NCI-H446 treated with DMSO at 0.1 percent for 48 hours (cell line): ENCODE measurements at places on chromosomes 11 and 22.

DNA sequence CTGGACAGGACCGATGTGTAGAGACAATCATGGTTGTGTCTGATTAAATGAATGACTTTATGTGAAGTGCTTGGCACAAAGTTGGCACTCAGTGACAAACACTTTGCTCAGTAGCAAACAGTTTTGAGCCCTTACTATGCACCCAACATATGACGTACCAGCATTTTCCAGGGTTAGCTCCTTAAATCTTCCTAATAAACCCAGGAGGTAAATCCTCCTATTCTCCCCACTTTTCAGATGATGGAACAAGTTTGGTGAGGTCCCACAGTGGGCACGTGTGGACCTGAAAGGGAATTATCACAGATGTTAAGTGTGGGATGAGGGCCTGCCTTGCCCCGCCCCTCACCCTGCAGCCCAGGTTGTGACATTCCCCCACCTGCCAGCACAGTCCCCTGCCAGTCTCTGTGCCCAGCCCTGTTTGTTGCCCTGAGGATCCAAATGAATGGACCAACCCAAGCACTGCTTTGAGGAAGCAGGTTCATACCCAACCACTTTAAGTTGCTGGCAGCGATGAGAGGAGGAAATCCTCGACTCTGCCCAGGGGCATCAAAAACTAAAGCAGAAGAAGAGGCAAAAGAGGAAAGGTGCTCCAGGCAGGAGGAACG, 6.6 kb upstream of the CARD10 start:
- no peak for DNase-seq

DNA sequence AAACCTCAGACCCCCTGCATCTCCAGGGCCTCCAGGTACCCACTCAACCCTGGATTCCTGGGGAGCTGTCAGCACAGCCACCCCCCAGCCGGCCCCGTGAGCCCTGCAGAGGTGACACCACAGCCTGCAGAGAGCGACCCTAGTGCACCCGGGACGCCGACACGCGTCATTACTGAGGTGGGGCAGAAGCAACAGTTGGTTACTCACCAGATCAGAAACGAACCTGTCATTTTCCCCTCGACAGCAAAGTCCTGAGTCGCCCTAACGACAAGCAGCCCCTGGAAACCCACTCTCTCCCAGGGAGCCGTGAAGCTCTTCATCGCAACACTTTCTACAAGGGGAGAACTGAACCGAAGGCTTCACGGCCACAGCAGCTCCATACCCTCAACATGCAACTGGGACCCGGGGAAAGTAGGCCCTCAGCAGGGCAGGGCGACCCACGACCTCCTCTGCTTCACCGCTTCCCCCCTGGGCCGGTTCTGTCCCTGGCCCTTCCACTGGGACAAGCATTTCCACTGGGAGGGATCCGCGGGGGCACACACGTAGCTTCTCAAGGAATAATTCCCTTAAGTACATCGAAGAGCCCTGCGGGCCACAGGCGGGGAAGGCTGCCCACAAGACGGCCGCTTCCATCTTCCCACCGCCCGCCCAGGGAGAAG, 1.6 kb downstream of the BRD1 start:
- DNase-seq = no peak

DNA sequence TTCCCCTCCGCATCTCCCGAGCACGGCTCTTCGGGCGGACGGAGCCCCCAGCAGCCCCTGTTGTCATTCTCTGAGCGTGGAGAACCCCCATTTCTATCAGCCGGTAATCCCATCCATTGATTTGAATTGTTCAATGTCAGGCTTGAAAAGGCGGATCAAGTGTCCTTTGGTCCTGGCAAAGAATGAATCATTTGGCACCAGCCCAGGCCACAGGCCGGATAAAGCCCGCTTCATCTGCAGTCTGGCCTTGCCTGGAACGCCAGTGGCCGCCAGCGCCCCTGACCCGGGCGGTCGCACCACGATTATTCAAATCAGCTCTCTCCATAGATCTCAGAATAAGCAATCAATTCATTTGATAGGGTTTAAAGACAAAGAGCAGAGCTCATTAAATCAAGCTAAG, 188.9 kb downstream of the BRD1 start:
- DNase-seq = no peak

GRCh38 chr11:68398995-68399851, 61.3 kb upstream of the PPP6R3 start:
- peak; percentile 19 for DNase-seq

DNA sequence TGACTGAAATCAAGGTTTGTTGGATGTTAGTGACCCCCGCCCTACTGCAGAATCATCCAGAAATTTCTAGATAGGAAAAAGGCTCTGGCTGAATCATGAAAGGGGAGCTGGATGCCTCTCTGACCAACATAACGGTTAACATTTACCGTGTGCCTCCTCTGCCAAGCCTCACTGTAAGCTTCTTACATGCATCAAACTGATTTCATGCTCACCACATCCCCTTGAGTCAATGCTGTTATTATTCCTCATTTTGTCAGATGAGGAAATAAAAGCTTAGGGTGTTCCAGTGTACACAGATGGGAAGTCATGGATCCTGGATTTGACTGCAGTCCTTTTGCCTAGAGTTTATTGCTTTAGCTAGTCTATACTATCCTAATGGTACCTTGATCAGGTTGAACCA, 5.9 kb upstream of the HMOX1 start:
- no peak for DNase-seq

DNA sequence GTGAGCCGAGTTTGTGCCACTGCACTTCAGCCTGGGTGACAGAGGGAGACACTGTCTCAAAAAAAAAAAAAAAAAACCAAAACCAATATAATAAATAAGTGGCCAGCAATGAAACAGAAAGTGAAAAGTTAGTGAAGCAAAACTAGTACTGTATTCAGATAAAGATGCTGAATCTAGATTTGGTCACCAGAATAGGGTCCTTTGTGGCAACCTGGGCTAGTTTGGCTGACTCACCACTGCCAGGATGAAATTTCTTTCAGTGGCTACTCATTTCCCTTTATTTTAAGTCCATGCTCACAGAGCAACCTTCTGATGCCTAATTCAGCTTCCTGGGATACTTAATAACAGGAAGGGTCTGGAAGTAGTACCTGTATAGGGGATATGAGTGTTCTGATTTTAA, 26.0 kb downstream of the LIMK2 start:
- no peak for DNase-seq

DNA sequence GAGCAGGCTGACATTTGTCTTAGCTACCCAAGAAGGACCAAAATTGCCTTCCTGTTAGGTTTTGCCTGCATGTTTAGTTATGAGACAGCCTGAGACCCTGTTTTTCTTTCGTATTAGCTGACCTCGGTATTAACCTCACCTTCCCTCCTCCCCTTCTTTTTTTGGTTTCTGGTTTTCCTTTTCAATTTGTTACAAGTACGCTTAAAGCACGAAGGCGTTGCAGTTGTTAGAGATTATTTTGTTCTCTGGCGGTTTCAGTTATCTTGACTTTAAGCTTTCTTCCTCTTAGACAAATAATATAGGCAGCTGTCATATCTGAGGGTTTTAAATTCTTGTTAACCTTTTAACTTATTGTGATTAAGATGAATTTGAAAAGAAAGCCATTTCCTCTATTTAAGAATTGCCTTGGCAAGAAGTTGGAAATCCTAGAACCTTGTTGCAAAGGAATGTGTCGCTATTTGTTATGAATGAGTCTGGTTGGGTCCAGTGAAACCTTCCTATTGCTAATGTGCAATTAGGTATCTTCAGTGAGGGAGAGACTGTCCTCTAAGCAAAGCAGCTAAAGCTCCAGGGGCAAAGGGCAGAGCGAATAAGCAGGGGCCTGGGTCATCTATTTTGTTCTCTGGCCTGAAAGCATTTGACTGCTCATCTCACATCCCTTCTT, 45.7 kb downstream of the PACS1 start:
- no peak for DNase-seq

- DNase-seq = no peak
Measured at GRCh38 chr11:91041626-91042025, 818.8 kb upstream of the CHORDC1 start.

GRCh38 chr11:72958791-72959190, 144.6 kb downstream of the ATG16L2 start:
- no peak for DNase-seq

DNA sequence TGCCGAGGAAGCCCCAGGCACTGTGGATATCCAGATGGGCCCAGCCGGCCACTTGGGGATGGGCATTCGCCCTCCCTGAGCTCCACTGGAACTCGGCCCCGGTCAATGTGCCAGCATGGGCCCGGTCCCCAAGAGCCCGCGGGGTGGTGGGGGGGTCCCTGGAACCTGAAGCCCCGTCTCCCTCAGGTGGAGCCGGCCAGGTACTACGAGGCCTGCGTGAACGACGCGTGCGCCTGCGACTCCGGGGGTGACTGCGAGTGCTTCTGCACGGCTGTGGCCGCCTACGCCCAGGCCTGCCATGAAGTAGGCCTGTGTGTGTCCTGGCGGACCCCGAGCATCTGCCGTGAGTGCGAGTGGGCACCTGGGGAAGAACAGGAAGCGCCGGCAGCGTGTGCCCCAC, 21.2 kb downstream of the MUC5AC start:
- no peak for DNase-seq

DNA sequence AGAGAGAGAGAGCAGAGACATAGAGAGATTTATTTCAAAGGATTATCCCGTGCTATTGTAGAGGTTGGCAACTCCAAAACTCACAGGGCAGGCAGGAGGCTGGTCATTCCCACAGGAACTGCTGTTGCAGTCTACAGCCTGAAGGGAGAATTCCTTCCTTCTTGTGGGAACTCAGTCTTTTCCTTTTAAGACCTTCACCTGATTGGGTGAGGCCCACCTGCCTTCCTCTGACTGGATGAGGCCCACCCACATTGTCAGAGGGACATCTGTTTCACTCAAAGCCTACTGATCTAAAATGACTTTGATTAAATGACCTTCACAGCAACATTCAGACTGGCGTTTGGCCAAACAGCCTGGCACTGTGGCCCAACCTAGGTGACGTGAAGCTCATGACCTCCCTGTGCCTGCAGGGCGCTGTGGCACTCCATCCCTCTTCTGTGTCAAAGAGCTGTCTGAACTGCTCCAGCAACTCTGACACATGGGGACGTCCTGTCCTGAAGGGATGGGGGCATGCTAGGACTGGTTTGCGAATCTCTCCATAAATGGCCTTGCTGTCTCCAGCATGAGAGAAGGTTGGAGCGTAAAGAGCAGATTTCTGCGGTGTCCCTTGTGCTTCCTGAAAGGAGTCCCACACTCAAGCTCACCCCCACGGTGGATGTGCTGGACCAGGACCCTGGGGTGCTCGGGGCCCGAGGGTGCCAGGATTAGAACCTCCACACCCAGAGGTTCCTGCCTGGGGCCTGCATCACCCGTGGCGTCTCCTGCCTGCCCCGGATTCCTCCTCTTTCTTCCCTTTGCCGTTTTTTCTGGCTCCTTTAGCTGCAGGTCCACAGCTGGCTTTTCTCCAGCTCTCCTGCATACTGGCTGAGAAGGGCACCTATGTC, 20.7 kb downstream of the KRTAP5-5 start:
- no peak for DNase-seq

- DNase-seq = no peak
Measured at GRCh38 chr11:122399375-122399774, 256.1 kb upstream of the UBASH3B start.

- no peak for DNase-seq
Measured at GRCh38 chr11:46617972-46618314, 590 bp downstream of the ATG13 start.

GRCh38 chr11:94775567-94776327, 7.6 kb downstream of the AMOTL1 start:
- DNase-seq = no peak

GRCh38 chr11:76234416-76235232, 28.3 kb upstream of the WNT11 start:
- no peak for DNase-seq

DNA sequence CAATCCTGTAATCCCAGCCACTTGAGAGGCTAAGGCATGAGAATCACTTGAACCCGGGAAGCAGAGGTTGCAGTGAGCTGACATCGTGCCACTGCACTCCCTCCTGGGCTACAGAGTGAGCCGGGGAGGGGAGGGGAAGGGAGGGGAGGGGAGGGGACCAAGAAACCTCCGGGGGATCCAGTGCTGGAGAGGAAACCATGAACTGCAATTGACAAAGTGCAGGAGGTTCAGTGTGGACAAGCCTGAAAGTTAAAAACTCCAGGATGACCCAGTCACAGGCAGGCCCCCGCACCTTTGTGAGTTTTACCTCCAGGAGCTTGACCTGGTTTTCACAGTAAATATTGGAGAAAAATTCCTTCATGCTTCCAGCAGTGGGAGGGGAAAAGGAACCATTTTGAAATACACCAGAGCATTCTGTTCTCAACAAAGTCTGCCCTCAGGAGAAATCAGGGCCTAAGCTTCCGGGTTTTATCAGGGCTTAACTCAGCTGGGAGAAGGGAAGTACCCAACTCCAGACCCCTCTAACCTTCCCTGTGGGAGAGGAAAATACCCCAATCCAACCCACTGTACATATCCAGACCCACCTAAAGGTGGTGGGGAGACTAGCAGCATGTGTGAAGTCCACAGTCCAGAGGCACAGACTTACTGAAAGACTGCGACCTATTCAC, 15.5 kb upstream of the ZFTA start:
- DNase-seq = no peak

DNA sequence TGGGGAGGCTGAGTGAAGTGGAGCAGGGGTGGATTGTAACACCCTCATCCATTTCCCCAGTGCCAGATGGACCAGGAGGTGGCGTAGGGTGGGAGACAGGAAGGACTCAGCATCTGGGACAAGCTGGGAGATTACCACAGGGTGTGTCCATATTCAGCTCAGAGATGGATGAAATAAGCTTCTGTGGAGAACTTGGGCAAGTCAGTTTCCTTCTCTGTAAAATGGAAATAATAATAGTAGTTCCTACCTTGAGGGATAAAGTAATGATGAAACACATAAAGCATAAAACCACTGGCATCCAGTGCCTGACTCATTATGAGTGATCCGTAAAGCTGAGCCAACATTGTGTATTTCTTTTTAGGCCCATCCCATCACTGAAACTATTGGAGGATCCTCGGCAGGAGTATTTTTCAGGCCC, 607 bp upstream of the ROBO4 start:
- peak; percentile 37 for DNase-seq

GRCh38 chr11:119481667-119482400, 58.9 kb upstream of the THY1 start:
- DNase-seq = no peak

DNA sequence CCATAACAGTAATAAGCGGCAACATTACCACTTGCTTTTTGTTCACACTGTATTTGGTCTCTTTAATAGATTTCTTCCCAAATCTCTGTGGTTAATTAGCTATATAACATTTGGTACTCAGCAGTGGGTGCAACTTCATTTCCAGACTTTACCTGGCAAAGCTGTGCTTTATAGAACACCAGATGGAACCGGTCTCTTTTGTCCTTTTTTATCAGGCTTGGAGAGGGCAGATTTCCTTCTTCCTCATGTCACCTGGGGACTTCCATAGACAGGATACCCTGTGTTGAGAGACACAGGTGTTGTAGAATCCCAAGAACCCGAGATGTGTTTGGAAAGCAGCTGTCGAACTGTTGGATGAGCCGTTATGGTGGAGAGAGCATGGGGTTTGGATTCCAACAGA, 393.7 kb downstream of the NTM start:
- no peak for DNase-seq

DNA sequence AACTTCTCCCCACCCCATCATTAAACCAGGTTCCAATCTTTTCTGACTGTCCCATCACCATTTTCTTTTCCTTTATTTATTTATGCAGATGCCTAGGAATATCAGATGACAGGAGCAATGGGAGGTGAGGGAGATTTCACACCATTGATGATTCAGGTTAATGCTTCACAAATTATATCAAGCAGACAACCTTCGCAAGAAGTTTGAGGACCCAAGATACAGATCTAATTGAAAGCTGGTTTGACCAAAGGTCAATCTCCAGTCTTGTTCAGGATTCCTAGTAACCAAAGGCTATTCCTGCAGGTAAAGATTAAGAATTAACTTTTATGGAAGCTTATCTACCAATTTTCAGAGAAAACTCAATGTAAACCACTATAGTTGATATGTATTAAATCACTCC, 54.4 kb downstream of the SLC35F2 start:
- DNase-seq = no peak

GRCh38 chr11:116829525-116830183, at the start of gene APOC3:
APOC3 (plus strand) TSS chr11:116829907; CDS start chr11:116830583, 676 bp downstream.
- DNase-seq = no peak
